ENCODE measurements at places on chromosomes 5 and 9. TPM values are rescaled to one million over a fixed set of nuclear protein-coding genes. Genes with fewer than 3 reads are reported as not detected.

DNA sequence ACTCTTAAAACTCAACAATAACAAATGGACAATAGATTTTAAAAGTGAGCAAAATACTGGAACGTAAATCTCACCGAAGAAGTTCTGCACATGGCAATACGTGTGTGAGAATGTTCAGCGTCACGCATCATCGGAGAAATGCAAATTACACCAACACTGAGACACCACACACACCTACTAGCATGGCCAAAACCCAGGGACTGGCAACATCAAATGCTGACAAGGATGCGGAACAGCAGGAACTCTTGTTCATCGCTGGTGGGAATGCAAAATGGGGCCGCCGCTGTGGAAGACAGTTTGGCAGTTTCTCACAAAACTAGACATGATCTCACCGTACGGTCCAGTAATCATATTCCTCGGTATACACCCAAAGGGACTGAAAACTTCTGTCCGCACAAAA is 21.6 kb upstream of the CLPTM1L start:
- peaks cover 95% of the 10 kb centered on the region for H3K27me3 ChIP-seq
- H3K27ac ChIP-seq: no peak overlapping the region
- no peak for DNase-seq
- no peaks in the 10 kb centered on the region for H3K36me3 ChIP-seq

DNA sequence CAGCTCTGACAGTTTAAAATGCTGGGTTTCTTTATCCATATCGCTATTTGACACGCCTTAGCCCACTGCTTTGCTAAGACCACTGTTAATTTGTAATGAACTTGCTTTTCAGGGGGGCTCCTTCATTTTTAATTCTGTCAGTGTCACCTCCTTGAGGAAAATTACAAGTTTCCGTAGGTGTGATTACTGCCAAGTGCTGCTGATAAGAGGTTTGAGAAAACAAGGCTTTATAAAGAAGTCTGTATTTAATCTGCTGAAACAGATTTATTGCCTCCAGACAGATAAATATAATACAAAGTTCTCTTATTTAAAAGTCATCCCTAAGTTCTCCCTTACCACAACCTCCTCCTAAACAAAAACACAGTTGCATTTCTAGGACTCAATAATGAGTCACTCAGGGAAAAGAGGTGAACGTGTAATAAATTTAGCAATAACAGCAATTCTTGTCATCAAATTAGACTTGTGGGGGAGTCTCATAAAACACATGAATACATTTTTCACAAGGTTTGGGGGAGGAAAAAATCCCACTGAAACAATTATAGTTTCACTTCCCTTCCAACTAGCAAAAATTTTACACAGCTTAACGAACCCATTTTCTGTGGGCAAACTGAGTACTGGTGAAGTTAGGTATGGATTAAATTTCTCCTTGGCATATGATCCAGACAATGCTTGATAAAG is 72.8 kb downstream of the MAPKAP1 start:
- H3K27me3 ChIP-seq: no peaks in the 10 kb centered on the region
- DNase-seq: no peak
- H3K4me3 ChIP-seq: no peak overlapping the region
- peaks cover 4% of the 10 kb centered on the region for H3K36me3 ChIP-seq

PKN3 gene
- 6.8 TPM for total RNA-seq

DNA sequence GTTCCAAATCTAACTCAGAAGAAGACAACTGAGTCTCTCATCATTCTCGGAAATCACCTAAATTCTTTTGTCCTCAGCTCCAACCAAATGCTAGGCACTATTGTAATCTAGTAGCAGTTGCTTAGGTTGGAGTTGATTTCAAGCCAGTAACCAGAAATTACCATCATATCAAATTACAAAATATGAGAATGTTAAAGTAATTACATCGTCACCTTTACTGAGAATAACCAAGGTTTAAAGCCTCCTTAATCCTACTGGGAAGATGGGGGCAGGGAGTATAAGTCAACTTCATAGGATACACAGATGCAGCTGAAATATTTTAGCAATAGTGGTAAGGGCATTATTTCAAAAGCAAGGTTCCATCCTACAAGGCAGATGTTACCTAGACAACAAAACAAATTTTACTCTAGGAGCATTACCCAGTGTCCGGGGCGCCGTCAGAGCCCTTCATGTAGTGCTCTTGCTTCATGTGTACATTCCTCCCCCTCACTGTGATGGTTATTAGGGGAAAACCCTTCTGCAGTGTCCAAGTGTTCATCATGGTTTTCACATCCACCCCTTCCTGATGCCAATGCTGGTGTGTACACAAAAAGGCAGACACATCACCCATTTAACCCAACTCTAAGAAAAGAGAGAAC is 19.5 kb downstream of the ERAP1 start:
- no peak for DNase-seq
- H3K27me3 ChIP-seq: no peaks in the 10 kb centered on the region
- peaks cover 57% of the 10 kb centered on the region for H3K36me3 ChIP-seq
- H3K4me3 ChIP-seq: no peak overlapping the region

DNA sequence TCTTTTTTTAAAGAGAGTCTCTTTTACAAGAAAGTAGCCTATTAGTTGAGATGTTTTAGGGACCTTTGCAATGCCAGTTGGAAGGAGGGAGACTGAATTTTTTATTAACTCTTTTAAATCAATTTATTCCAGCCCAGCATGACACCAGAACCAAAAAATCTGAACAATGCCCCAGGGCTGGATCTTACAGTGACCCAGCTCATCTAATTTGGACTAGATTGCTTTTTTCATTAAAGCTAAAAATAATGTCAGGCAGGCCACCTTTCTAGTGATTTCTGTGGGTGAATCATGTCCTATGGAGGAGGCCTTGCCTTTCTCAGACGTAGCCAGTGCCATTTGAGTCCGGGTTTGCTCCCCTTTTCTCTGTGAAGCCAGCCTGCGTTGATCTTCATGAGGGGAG is 38.8 kb downstream of the MAP1B start:
- no peak overlapping the region for H3K4me3 ChIP-seq
- DNase-seq: no peak
- H3K4me1 ChIP-seq: no peaks in the 10 kb centered on the region
- H3K27ac ChIP-seq: no peak overlapping the region
- no peaks in the 10 kb centered on the region for H3K36me3 ChIP-seq
- H3K27me3 ChIP-seq: no peaks in the 10 kb centered on the region

RETREG1 gene
- total RNA-seq: 12.0 TPM

MEIKIN gene
- total RNA-seq: not detected

- H3K4me3 ChIP-seq: no peak overlapping the region
- H3K27me3 ChIP-seq: peaks cover 64% of the 10 kb centered on the region
- no peaks in the 10 kb centered on the region for H3K36me3 ChIP-seq
Observed at GRCh38 chr5:171609806-171610452, 175.7 kb upstream of the SMIM23 start.

CD14 gene
- total RNA-seq: 1.1 TPM
